Stimulated activated CD8-positive, alpha-beta memory T cell treated with anti-CD3 and anti-CD28 coated beads, Interleukin-4, amount 100 ng/mL, for 1 hour (primary cell): ENCODE measurements at places on chromosomes 1 and 21.

DNA sequence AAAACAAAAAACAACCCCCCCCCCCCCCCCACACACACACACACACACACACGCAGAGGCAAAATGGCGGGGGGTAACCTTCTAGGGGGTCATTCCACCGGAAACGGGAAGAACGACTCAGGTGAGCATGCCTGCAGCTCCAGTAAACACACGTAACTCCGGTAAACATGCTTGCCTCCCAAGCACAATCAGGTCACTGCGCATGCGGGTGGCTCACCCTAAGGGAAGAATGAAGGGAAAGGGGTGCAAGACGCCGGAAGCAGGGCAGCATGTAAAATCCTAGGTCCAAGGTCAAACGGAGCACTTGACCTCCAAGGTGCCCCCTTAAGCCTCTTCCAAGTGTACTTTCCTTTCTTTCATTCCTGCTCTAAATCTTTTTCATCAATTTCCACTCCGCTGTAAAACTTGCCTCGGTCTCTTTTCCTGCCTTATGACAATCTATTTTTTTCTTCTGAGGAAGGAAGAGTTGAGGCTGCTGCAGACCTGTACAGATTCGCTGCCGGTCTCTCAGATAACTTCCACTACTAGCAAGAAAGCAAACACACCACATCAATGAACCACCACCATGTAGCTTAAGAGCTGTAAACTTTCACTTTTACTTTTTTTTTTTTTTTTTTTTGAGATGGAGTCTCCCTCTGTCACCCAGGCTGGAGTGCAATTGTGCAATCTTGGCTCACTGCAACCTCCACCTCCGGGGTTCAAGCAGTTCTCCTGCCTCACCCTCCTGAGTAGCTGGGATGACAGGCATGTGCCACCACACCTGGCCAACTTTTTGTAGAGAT lies 21.0 kb upstream of the CBR3 start:
- DNase-seq, result no peak

DNA sequence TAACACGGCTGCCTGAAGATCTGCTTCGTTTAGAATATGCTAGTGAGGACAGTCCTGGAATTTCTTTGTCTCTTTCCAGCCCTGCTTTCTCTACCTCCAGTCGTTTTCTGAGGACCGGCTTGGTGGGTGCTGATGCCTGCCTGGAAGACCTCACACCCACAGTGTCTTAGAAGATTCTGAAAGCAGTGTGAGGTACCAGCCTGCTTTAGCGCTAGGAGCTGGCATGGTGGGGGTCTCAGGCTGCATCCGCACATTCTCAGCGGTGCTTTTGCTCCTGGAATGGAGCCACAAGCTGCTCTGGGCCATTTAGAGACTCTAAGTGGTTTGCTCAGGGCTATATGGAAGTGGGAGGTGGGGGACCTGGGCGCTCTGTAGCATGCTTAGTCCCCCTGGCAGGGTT lies 61.4 kb downstream of the CD247 start:
- DNase-seq, result no peak

- no peak for DNase-seq
Measured at GRCh38 chr1:245901565-245901964, 605.5 kb downstream of the SMYD3 start.

DNA sequence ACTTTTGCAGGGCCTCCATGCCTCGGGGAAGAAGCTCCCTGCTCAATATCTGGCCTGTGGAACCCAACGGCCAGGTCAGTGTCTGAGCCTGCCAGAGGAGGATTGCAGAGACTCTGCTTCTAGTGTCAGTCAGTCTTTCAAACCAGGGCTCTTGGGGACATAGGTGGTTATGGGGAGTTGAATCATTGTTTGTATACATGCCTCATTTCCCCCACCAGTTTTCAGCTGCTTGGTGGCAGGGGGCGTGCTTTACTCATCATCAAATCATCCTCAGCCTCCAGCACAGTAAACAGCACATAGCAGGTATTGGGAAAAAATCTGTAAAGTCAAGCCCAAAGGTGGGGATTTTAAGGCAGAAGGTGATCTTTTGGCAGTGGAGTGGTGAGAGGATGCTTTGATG lies 17.4 kb upstream of the FAM89A start:
- no peak for DNase-seq

- DNase-seq, result no peak
Measured at GRCh38 chr1:30188999-30189398, 534.4 kb downstream of the MATN1 start.

DNA sequence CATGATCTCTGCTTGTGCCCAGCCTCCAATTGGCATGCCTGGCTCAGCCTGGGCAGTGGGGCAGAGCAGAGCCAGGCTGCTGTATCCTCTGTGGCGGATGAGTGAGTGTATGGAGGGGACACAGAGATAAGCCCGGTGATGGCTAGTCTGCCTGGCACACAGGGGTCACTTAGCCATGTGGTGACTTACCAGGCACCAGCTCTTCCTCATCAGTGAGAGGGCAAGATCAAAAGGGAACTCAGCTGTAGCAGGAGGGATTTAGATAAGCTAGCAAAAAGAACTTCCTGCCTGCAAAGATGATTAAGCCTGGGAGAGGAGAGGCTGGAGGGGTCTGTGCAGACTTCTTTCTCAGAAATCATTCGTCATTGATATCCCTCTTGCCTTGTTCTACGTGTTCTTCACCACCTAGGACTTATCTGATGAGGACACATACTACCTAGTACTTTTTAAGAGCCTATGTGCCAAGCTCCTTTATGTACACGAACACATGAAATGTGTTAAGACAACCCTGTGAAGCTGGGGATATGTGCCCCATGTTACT lies 7.9 kb downstream of the KIF21B start:
- no peak for DNase-seq

DNA sequence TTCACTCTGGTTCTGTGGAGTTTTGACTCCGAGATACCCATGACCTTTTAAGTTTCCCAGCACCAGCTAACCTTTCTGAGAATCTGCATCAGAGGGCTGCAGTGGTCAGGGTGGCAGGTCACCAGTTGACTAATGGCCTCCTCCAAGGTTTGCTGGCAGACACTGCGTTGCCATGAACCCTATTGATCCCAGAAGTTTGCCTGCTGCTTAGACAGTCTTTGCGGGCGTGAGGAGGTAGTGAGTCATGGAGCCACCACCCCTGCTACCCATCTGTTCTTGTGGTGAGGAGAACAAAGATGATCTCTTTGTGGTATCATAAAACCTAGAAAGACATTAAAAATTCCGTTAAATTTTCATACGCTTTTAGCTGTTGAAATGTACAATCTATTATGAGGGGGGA lies 180.4 kb downstream of the FGGY start:
- no peak for DNase-seq

DNA sequence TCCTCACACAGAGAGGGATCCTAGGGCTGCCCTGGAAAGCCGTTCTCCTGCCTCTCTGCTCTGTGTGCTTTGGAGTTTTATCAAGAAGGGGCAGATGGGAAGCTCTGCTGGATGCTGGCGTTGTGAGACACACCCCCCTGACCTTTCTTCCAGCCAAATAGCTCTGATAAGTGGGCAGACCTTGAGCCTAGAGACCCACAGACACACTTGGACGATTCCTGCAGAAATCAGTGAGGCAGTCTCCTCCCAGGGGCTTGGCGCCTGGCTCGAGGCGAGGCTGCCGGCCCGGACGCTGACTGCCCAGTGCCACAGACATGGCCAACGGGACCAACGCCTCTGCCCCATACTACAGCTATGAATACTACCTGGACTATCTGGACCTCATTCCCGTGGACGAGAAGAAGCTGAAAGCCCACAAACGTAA lies at the start of gene MRAP:
Gene MRAP, plus strand, starts transcription at position 198 of the 424 bp plus-strand sequence. Its CDS starts 117 bp downstream, at position 315.
- DNase-seq, result no peak

DNA sequence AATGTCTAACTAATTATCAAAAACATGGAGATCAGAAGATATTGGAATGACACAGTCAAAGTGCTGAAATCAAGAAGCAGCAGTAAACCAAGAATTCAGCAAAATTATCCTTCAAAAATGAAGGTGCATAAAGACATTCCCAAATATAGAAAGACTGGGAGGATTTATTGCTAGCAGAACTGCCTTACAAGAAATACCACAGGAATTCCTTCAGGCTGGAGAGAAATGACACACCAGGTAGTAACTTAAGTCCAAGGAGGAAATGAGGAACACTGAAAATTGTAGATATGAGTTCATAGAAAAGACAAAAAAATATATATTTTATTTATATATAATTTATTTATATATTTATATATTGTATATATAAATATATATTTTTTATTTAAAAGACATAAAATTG lies 217.2 kb downstream of the RPS6KC1 start:
- no peak for DNase-seq

DNA sequence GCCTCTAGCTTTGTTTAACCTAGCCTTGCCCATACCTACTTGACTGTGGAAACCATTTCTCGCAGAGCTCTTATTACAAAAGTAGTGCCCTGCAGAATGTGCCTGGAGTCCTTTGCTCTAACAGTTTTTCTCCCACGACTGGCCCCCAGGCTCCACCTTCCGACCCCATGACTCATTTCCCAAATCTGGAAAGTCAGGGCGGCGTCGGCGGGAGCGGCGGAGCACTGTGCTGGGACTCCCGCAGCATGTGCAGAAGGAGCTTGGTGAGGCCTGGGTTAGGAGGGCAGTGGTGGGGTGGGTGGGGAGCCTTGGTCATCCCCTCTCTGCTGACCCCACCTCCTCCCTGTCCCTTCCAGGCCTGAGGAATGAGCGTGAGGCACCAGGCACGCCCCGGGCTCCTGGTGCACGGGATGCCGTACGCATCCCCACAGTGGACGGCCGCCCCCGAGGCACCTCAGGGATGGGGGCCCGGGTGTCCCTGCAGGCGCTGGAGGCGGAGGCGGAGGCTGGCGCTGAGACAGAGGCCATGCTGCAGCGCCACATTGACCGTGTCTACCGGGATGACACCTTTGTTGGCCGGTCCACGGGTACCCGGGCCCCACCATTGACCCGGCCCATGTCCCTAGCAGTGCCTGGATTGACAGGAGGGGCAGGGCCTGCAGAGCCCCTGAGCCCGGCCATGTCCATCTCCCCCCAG lies 47.5 kb downstream of the YARS1 start:
- DNase-seq, result no peak

DNA sequence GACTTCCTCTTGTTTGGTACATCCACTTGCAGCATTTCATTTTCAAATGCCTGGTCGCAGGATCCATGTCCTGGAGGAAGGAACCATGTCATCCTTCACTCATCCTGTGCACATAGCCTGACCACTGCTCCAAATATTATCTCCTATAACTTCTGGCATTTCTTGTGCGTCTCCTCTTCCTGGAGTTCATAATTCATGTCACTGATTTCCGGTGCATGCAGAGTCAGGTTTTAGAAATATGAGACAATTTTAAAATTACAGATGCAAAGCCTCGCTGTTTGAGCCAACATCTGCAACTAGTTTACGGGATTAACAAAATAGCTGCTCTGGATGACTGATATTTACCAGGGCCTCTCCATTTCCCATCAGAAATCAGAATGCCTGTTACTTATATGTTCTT lies 268.1 kb downstream of the DNM3 start:
- no peak for DNase-seq

DNA sequence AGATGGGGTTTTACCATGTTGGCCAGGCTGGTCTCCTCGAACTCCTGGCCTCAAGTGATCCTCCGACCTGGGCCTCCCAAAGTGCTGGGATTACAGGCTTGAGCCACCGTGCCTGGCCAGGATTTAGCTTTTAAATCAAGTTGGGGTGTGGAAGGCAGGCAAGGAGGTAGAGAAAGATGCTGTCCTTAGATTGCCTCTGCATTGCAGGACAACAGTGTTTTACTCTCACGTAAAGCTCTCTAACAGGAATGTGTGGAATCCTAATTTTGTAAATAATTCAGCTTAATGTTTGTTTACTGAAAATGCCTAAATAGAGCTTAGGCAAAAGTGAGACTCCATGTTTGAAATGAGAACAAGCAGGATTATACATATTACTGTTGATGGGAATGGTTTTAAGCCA lies 29.5 kb upstream of the TGFB2 start:
- DNase-seq, result no peak

DNA sequence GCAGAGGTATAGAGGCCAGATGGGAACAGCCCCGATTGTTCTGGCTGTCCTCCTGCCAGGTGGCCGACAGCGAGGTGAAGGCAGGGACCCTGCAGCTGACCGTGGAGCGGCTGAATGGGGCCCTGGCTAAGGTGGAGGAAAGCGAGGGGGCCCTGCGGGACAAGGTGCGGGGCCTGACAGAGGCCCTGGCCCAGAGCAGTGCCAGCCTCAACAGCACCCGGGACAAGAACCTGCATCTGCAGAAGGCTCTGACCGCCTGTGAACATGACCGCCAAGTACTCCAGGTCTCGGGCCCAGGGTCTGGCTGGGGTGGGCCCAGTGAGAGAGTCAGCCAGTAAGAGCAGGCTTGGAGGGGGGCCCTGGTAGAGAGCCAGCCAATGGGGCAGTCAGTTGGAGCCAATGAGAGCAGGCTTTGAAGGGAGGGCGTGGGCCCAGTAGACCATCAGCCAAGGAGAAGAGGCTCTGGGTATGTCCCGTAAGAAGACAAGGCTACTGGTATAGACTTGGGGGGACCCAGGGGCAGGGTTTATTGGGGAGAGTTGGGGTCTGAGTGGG lies 11.3 kb downstream of the MFAP2 start:
- DNase-seq, result no peak

GRCh38 chr1:35854989-35855700 lies 27.9 kb upstream of the AGO1 start:
- DNase-seq, result no peak

DNA sequence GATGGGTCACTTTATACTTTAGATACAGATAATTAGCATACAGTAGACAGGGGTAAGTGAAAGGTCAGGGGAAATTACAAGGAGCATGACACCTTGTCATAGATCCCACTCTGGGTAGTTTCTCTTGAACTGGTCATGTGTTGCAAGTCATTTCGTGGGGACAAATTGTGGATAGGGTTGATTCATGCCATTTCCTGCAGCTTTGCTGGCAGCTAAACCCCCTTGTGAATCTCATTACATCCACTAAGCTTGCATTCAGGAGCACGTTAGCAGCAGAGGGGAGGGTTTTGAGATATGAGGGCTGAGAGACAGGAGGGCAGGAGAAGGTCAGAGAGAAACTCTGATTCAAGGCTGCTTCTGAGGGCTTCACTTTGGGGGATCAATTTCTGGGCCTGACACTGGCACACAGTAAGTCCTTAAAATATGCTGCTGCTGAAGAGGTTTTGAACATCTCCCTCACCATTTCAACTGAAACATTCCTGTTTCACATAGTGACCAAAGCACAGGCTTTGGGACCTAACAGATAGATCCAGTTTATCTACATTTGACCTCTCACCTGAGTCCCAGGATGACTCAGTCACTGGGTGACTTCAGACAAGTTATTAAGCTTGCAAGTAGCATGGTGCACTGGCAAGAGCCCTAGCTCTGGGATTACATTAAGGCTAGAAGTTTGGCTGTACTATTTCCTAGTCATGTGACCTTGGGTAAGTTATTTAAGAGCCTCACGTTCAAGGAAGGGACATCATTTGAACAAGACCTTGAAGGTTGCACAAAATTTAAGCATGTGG lies 206.0 kb upstream of the USP24 start:
- no peak for DNase-seq

GRCh38 chr1:59142311-59143132 lies 154.4 kb upstream of the FGGY start:
- DNase-seq, result no peak
